Hepatocyte (in vitro differentiated cells): ENCODE measurements at places on chromosomes 2 and 18. TPM values are rescaled to one million over a fixed set of nuclear protein-coding genes. Genes with fewer than 3 reads are reported as not detected.

The MEP1B gene
- total RNA-seq: 0.36 and 2.3 TPM in 2 replicates

The MBD5 gene
- 19.3 and 36.2 TPM in 2 replicates for total RNA-seq

The VIL1 gene
- 218 and 261 TPM in 2 replicates for total RNA-seq

The SIGLEC15 gene
- 0.24 and 0.30 TPM in 2 replicates for total RNA-seq

The SLC40A1 gene
- 225 and 261 TPM in 2 replicates for total RNA-seq

The CNRIP1 gene
- total RNA-seq: 5.8 and 7.9 TPM in 2 replicates

The SH3RF3 gene
- 1.9 and 2.1 TPM in 2 replicates for total RNA-seq

The FEZ2 gene
- total RNA-seq: 44.0 and 45.2 TPM in 2 replicates

The ITGA4 gene
- total RNA-seq: 4.1 and 6.3 TPM in 2 replicates

GRCh38 chr2:187991389-187991788, 300.3 kb upstream of the GULP1 start:
- DNase-seq: no peak

GRCh38 chr2:136067897-136068580, 49.9 kb downstream of the CXCR4 start:
- DNase-seq: no peak

- peak; percentile 40 for DNase-seq
Measured at GRCh38 chr2:237149425-237149824, 63.7 kb downstream of the COPS8 start.

DNA sequence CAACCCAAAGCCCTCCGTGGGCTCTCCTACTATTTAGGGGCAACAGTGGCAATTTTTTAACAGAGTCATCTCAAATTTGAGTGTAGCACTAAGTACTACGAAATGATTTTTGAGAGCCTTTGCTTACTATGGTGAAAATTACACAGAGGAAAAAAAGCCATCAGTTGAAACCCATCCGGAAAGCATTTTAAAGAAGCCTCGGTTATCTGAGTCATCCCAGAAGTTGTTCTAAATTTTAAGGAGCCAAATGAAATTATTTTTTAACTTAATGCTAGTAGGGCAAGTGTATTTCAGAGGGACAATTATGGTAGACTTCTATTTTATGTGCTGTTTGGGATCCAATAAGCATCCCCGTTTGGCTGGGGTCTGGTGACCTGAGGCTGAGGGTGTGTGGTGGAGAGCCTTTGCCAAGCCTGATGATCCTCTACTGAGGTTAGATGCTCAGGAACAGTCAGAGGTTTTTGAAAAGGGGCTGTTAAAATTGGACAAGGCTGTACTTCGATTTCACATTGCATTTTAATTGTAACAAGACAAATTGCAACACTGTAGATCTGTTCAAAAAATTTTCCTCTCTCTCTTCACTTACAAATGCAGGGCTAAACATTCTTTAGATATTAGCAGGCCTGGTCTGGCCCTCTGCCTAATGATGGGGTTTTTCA, 47.0 kb downstream of the RAPGEF4 start:
- DNase-seq: no peak

DNA sequence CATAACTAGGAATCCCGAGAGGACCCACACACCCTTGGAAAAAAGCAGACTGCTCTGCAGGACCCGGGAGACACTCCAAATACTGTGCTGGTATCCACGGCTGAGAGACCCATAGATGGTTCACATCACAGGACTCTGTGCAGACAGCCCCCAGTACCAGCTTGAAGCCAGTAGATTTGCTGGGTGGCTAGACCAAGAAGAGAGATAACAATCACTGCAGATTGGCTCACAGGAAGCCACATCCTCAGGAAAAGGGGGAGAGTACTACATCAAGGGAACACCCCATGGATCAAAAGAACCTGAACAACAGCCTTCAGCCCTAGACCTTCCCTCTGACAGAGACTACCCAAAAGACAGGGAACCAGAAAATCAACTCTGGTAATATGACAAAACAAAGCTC, 223.8 kb upstream of the LRATD1 start:
- DNase-seq: no peak

DNA sequence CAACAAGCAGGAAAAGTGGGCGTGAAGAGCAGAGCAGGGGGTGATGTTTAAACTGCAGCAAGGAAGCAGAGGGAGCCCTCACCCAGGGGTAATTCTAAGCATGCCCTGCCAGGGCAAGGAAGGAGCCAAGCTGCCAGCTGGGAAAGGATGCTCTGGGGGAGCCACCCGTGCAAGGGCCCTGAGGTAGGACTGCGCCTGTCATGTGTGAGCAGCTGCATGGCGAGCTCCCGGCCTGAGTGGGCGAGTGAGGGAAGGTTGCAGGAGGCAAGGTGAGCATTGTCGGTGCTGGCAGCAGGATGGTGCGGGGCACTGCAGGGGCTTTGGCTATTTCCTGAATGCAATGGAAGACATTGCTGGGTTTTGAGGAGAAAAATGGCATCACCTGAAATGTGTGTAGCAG, 107.2 kb downstream of the COPS8 start:
- DNase-seq: no peak

GRCh38 chr2:86017901-86018896, 87.5 kb downstream of the POLR1A start:
- DNase-seq: no peak

GRCh38 chr2:189013671-189014448, 39.7 kb downstream of the COL3A1 start:
- DNase-seq: no peak

DNA sequence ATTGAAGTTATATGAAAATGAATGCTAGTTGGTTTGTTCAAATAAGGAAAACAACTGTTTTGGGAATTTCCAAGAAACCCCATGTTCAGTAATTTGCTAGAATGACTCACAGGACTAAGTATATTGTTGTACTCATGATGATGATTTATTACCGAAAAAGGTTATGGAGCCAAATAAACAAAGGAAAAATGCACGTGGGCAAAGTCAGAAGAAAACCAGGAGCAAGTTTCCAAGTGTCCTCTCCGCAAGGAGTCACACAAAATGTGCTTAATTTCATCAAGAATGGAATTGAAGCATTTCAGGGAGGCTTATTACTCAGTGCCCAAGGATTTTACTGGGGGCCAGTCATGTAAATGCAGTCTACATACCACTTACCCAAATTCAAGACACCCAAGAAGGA, 1652.4 kb upstream of the TMEFF2 start:
- DNase-seq: peak; percentile 1

DNA sequence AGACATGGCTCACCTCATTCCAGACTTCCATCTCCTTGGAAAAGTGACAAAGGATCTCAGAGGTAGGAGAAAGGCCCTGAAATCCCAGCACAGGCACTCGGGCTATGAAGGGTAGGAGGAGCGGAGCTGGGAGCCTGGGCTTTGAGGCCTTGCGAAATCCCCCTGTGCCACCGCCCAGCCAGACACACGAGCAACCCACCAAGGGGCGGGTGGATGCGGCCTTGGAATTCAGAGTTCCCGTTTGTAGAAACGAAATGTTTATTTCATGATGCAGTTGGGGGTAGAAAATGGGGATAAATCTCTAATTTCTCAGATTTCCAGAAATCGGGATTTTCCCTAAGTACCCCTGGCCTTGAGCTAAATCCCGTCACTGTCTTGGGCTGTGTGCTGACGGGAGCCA, 177.1 kb upstream of the HDAC4 start:
- peak; percentile 44 for DNase-seq

DNA sequence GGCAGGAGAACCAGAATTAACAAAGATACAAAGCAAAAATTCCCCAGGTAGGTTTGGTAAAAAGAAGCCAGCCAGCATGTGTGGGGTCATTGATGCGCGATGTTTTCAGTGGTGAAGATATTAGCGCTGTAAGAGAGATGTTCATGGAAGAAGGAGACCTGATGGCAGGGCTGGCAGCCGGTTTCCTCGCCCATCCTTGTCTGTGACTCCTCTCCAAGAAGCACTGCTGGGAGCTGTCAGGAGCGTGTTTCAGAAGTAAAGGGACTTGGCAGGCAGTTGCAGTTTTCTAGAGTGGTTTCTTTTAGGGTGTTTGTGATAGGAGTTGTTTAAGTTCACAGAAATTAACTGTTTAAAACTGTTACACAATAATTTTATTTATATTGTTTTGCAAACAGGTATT, 24.6 kb downstream of the TAF1B start:
- no peak for DNase-seq

GRCh38 chr2:121088251-121089165, 196.5 kb downstream of the TFCP2L1 start:
- DNase-seq: peak; percentile 58

- DNase-seq: peak; percentile 6
Measured at GRCh38 chr18:14747513-14748474, at the start of gene ANKRD30B. Gene ANKRD30B (plus strand): TSS chr18:14748172. CDS start chr18:14748420, 248 bp downstream.

- no peak for DNase-seq
Measured at GRCh38 chr2:69907216-69907615, 7.7 kb upstream of the MXD1 start.

GRCh38 chr2:150168595-150169236, 318.8 kb downstream of the RND3 start:
- no peak for DNase-seq

GRCh38 chr2:240782886-240783818, 36.9 kb downstream of the KIF1A start:
- no peak for DNase-seq

DNA sequence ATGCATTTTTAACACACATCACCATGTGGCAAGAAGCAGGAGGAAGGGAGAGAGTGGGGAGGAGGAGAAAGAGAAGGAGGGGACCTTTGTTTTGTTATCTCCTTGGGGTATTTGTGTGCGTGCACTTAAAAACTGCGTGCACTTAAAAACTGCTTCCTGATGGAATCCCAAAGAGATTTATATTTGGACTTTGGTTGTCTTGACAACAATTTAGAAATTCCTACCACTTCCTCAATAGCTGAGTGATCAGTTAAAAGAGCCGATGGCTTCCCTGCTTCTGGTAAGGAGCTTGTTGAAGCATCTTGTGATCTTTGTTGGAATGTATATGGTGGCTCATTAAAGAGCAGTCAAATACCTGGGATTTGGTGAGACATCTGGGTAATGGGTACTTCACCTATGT, 4.5 kb downstream of the RAB31 start:
- DNase-seq: no peak

DNA sequence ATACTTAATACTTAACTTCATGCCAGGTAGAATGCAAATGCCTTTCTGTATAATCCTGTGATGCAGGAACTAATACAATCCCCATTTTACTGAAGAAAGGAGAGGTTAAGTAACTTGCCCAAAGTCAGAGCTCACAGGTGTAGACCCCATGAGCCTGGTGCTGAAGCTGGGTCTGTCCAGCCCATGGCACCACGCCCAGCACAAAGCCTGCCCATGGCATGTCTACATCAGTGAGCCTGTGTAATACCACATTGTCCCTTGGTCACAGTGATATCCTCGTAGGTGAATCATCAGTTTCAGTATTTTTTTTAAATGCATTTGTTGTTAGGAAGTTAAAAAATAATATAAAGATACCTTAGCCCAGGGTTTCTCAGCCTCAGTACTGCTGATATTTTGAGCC, 69.9 kb upstream of the MCFD2 start:
- DNase-seq: no peak

GRCh38 chr18:63078471-63078870, 241.1 kb downstream of the BCL2 start:
- no peak for DNase-seq

DNA sequence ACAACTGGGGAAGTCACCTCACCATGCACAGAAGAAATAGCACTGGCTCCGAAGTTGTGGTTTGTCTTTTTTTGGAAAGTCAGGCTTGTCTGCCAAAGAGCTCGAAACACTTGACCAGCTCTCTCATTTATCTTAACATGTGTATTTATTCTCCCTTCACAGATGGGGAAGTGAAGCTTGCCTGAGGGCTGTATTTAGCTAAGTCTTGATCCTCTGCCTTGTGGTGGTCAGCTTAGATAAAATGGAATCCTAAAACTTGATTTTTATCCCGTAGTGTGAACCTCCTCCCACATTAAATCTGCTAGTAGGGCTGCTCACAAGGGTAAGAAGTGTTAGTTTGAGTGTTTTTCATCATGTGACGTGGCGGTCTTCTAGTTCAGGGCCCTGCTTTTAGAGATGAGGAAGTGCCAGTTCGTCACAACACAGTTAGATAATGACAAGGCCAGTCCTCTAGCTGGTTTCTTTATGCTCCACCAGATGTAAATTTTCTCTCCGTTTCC, 89.7 kb downstream of the TMEM247 start:
- no peak for DNase-seq

DNA sequence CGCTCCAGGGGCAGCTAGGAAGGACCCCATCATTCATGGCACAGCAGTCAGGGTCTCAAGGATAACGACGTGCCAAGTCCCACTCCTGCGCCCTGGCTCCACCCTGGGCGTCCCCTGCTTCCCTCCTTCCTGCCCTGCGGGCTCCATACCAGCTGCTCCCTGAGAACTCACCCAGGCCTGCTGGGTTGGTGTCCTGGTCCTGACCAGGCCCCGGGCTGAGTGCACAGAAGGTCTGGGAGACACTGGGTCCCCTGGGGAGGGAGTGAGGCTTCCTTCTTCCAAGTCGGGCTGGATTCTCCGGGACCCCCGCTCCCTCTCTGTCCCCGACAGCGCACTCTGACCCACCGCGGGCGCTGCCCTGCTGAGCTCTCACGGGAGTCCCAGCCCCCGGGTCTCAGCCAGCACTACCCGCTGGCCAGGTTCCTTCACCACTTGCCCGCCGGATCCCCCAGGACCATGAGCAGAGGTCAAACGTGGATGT, 160.2 kb downstream of the PXDN start:
- DNase-seq: no peak

GRCh38 chr2:152588998-152589397, 128.3 kb downstream of the PRPF40A start:
- no peak for DNase-seq

DNA sequence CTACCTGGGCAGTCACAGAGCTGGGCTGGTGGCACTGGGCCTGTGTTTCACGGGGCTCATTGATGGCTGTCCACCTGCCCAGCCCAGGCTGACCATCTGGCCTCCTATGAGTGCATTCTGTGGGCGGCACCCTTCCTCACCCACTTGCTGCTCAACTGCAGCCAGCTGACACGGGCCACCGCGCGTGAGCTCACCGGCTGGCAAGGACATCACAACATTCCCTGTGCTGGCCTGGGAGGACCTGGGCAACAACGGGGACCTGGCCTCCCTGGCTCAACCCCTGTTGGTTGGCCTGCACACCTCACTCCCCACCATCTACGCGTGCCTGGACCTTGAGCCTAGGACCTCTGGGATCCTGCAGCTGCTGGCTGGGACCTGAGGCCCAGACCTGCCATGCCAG, 98.2 kb upstream of the DTNA start:
- no peak for DNase-seq

DNA sequence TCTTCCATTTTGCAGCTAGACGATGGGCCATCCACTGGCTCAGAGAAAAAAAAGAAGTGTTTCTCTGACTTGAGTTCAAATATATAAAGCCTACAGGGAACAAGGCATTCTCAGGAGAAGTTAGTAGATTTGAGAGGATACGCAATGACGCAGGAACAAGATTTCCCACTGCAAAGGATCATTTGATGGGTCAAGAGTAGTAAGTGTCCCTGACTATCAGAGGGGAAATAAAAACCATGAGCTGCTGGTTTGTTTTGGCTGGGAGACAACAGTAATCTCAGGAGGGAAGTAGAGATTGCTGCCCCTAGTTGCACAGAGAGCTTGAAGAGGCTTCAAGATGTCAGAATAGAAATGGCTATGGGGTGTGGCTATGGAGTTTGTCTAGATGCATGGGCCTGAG, 22.3 kb upstream of the MYO1B start:
- DNase-seq: no peak

DNA sequence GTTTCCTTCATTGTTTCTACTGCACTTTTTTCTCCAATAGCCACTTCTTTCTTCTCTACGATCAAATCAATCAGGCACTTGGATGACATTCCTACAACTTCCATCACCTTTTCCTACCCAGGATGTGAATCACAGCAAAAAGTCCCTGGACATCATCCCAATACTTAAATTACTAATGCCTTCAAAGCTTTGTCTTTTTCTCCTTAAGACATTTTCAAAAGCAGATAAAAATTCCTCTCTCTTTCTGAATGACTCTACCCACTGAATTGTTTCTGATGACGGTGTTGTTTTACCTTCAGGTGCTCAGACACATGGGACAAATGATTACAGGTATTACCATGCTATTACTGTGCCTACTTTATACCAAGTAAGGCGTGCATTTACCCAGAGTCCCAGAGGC, 500.9 kb downstream of the FBXO15 start:
- no peak for DNase-seq
